ENCODE measurements at places on chromosomes 2 and 18.

GRCh38 chr2:70580352-70580751 is 26.7 kb upstream of the TGFA start:
- no peak for DNase-seq

GRCh38 chr2:86226070-86226469 is 26.8 kb downstream of the MRPL35 start:
- no peak for DNase-seq

DNA sequence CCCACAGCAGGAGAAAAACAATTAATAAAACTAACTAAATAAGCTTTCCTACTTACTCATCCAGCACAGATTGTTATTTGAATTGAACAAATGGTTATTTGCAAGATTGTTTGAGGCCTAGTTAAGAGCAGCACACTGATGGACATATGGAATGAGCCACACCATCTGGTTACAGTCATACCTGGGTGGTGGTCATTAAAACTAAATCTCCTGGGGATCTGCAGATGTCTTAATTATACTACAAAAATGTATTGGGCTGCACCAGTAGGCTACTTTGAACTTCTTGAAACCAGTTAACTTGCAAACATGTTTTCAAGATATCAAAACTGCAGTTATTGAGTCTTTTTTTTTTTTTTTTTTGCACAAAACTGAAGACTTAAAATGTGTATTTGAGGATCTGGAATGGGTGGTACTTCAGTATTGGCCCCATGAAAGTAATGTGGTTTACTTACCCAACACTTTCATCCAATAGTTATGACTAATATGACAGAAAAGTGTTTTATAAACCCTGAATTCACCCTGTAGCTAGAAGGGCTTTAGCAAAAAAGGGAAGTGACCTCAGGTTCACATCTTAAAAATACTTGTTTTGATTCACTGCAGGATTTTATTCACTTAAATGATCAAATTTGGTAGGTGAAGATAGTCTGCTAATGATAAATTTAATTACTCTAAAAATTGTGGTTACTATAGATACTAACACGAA is 10.8 kb downstream of the AGFG1 start:
- no peak for DNase-seq

- DNase-seq: no peak
Observed at GRCh38 chr2:240919786-240920782, 13.9 kb downstream of the CROCC2 start.

- peak; percentile 20 for DNase-seq
Observed at GRCh38 chr18:56748698-56749268, 97.6 kb downstream of the WDR7 start.

- DNase-seq: no peak
Observed at GRCh38 chr2:28557389-28558131, 61.7 kb downstream of the PLB1 start.

DNA sequence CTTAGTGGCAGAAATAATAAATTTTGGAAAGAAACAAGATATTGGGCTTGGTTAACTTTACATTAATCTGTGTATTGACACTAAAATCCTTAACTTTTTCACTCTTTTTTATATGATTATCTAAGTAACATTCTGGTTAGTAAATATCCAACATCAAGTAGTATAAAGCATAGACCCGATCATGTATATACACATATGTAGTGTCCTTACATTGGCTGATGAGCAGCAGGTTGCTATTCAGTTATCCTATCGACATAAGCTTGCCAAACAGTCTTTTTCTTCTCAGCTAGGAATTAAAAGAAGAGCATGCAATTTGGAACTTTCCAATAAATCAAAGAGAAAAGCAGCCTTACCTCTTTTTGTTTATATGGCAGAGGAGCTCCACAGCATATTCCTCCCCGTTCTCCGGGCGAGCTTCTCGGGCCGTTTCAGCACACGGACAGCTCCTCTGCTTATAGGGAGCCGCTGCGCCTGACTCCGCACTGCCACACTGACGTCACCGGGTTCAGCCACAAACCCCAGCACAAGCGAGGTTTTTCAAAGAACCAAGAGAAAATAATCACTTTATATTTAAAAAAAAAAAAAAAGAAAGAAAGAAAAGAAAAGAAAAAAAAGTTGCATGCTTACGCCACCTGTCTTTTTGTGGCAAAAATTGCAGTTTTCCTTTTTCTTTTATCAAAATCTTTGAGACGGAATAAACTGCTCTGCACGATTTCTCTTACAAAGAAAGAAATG is at the start of gene SCG2:
SCG2 (minus strand) TSS at position 430 of the 735 bp plus-strand sequence. CDS start 3,079 bp downstream, outside the sequence.
- peak; percentile 38 for DNase-seq

DNA sequence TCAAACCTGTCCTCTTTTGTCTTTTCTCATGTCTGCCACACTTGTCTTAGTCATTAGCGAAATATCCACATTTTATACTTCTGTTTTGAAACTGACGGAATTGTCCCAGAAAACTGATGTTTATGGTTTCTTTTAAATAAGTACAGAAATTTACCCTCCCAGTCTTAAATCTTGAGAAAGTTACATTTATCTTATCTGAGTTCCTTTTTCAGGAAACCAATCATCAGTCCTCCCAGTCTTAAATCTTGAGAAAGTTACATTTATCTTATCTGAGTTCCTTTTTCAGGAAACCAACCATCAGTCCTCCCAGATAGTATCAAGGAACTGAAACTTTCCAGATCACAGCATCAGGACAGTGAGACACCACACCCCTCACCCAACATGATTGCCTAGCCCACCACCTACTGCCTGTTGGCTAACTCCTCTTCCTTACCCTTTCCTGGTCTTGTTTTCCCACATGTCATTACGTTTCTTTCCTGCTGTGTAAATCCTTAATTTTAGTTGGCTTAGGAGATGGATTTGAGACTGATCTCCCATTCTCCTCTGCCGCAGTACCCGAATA is 247.7 kb downstream of the PTPRM start:
- no peak for DNase-seq

GRCh38 chr2:27822049-27822448 is 50.5 kb downstream of the MRPL33 start:
- DNase-seq: no peak

- no peak for DNase-seq
Observed at GRCh38 chr2:226687641-226688253, 111.9 kb downstream of the IRS1 start.

- no peak for DNase-seq
Observed at GRCh38 chr2:98301469-98301868, 44.8 kb upstream of the CNGA3 start.

- DNase-seq: no peak
Observed at GRCh38 chr2:236899950-236900640, 185.6 kb upstream of the COPS8 start.

DNA sequence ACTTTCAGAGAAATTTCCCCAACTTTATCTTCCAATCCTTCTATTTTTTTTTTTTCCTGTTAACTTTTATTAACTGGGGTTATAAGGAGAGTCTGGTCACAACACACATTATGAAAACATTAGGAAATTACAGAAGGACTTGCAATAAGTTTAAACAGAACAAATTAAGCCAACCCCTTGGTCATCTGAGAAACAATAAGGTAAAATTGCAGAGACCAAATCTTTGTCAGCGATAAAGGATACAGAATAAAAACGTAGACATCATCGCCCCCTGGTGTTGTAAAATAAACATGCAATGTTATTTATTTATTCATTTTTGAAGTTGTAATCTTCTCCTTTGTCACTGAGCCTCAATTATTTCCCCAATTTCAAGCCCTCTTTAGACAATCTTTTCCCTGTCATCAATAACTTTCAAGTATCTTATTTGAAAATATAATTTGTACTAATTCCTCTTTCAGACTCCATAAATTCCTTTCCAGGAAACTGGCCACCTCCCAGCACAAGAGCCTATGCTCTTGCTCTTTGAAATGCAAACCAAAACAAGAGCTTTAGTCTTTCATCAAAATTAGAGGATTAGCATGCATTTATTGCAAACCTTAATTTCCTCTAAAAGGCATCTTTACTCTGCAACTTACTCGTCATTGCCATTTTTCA is 19.5 kb downstream of the G6PC2 start:
- no peak for DNase-seq

- no peak for DNase-seq
Observed at GRCh38 chr2:60324536-60324935, 228.9 kb downstream of the BCL11A start.

DNA sequence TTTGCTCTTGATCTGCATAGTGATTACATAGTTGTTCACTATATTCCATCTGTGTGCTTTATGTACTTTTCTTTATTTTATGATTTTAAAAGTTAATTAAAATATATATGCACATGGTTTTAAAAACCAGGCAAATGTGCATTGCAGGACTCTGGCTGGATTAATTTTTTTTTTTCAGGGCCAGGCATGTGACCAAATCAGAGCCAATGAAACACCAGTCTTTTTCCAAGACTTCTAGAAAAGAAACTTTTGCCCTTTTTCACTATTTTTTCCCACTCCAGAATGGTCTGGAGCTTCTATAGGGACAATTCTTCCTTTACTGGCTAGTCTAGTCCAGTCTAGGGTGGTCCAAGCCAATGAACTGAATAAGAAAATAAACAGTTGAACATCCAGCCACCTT is 198.1 kb upstream of the FBXO11 start:
- no peak for DNase-seq

- DNase-seq: no peak
Observed at GRCh38 chr2:212745359-212745758, 206.8 kb upstream of the ERBB4 start.

GRCh38 chr2:238420442-238420841 is 6.3 kb upstream of the ASB1 start:
- DNase-seq: no peak

- DNase-seq: no peak
Observed at GRCh38 chr2:10481666-10482157, 33.6 kb upstream of the ODC1 start.

GRCh38 chr2:78541451-78542267 is 483.8 kb upstream of the REG3G start:
- DNase-seq: no peak

DNA sequence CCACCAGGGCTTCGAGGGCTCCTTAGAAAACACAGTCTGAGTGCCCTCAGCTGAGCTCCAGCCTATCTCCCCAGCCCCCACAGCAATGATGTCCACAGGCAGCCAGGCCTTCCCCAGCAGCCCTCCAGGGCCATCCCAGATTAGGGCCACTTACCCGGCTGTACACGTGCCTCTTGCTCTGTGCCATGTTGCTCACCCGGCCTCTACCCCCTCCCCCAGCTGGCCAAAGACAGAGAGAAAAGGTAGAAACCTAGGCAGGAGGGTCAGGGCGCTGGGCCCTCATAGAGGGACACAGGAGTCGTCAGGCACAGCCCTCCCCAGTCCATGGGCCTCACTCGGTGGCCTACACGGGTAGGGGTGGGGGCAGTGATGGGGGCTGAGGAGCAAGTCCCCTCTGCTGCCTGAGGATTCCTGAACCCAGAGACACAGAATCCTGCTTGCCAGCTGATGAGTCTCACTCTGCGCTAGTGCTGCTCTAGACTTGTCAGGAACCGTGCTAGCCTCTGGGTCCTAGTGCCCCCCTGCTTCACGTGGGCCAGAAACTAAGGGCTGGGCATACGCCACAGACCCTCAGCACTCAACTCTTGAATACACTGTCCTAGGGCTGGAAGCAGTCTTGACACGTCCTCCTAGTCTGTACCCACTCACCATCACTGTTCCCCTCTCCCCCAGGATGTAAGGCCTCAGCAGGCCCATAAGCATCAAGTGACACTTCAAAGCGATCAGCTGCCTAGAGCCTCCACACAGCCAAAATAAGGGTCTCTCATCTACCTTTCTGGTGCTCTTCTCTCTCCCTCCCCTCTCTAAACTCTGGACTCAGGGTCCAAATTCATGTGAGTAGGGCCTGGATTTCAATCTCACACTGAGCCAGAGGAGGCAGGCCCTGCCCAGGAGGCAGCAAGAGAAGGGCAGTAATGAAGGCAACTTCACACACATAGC is at the start of gene DCTN1:
DCTN1 (minus strand) TSS at position 461 of the 939 bp plus-strand sequence; CDS start at position 187, 274 bp downstream.
- no peak for DNase-seq

GRCh38 chr2:152097801-152098495 is 896 bp downstream of the CACNB4 start:
- DNase-seq: no peak

- no peak for DNase-seq
Observed at GRCh38 chr2:58106896-58107295, 60.3 kb downstream of the VRK2 start.

DNA sequence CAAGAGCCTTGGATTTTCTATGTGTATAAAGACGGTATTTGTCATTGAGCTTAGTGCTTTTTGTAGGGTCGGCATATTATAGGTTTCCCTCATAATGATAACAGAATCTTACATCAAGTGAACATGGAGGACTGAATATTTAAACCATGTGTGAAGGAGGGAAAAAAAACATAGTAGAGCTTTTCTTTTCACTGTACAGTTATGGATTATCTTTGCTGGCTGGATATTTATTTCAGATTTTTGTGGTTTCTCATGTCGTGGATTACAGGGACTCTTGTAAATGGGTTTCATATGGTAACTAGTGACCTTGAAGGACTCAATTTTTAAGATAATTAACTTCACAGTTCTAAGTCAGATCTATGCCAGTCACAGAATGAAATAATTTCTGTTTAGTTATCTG is 330.2 kb upstream of the NRP2 start:
- no peak for DNase-seq

GRCh38 chr2:187879491-187879890 is 325.3 kb upstream of the TFPI start:
- DNase-seq: no peak

DNA sequence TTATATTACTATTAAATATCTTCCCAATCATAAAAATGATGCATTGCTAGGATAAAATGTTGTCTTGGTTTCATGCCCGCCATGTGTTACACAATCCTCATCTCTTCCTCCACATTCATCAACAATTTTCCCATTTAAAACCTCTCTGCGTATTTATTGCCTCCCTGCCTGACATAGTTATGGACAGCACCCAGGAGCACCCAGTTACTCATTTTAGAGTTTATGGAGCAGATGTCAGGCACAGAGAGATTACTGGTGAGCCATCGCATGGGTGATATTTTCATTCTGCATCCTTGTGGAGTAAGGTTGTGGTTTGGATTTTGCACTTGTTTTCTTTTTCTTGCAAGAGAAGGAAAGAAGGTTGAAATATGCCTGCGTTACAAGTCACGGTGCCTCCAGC is 116.7 kb upstream of the NPAS2 start:
- no peak for DNase-seq

DNA sequence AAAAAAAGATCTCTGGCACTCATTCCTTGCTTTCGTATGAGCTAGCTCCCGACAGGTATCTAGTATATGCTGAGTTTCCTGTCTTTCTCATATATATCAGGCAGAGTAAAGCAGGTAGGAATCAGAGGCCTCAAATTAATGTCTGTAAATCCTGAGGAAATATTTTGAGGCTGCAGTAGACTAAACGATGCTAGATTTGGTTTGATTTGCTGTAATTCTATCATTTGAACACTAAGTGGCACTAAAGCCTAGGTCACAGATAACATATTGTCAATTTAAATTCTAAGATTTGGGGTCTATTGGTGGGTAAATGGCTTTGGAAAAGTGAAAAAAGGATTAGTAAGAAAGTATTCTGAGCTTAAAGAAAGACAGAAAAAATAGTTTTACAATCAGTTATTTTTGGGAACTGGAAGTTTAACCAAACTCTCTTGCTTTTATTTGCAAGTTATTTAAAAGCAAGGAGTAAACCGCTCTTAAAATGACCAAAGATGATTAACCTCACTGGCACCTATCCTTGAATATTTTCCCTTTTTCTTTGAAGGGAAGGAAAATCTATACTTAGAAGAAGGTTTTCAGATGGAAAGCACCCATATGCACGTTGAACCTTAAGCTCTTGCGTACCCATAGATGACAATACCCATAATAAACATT is 37.6 kb upstream of the SLC4A10 start:
- no peak for DNase-seq

GRCh38 chr2:20072436-20073158 is 21.2 kb upstream of the LAPTM4A start:
- DNase-seq: no peak
